Fibroblast of skin of left biceps (primary cell): ENCODE measurements at places on chromosomes 5 and 9.

DNA sequence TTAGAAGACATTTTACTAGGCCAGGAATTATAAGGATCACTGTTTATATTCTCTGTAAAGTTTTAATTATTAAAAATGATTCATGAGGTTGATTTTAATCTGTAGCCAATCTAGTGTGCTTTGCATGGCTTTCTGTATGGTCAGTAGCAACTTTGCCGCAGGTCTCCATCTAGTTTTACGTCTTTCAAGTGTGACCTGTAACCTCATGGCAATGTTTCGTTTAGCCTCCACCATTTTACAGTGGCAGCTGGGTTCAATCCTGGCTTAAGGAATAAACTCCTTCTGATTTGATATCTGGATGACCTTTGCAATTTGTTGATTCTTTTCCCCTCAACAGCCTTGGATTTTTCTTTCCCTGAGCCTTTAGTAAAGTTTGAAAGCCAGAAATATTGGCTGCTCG lies 434.5 kb upstream of the CDH9 start:
- DNase-seq, result no peak

- no peak for DNase-seq
These were observed 765 bp downstream of the MARCHF6 start for GRCh38 chr5:10354048-10354872.

GRCh38 chr9:91077624-91078368 lies 276.2 kb downstream of the SYK start:
- DNase-seq, result no peak

GRCh38 chr5:147547730-147548129 lies 37.9 kb upstream of the DPYSL3 start:
- DNase-seq, result no peak

- DNase-seq, result no peak
These were observed 215.6 kb downstream of the PIK3R1 start for GRCh38 chr5:68431186-68431585.

DNA sequence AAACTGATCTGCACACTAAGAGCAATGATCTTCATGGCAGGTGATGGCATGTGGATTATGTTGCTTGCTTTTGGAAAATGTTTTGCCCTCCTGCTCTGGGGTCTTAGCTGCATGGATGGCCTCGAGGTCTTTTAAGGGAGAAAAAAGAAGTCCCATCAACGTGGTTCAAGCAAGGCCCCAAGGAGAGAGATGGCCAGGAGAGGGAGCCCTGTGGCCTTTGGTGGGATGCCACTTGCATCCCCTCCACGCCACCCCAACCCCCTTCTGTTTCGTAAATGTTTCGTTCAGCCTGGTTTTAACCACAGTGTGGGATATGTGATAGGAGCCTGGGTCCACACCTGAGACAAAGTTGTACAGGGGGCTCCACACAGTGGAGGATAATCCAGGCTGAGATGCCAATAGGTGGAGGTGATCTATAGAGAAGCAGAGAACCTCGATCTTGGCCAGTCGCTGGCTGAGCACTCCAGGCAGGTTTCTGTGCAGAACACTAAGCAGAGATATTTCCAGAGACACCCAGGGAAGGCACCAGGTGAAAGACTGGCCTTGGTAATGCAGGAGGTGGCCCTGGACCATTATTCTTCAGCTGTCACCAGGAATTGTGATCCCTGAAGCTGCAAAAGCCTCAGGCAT lies 25.8 kb upstream of the FRRS1L start:
- no peak for DNase-seq

GRCh38 chr5:91424638-91425436 lies 41.7 kb upstream of the ARRDC3 start:
- DNase-seq, result no peak

DNA sequence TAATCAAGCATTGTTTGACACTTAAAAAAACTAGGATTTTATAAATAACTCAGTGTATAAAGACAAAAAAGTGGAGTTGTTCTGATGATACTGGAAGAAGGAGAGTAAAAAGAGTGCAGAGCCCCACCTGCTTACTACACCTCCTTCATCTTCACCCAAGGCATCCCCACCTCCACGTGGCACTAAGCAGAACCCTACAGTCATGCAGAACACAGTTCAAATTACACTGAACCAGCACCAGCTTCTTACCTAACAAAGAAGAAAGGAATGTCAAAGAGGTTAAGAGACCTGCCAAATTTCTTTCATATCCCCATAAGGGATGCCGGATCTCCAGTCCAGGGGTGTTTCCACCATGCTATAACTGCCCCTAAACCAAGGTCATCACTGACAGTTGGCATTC lies 55.5 kb downstream of the PDE4D start:
- no peak for DNase-seq

DNA sequence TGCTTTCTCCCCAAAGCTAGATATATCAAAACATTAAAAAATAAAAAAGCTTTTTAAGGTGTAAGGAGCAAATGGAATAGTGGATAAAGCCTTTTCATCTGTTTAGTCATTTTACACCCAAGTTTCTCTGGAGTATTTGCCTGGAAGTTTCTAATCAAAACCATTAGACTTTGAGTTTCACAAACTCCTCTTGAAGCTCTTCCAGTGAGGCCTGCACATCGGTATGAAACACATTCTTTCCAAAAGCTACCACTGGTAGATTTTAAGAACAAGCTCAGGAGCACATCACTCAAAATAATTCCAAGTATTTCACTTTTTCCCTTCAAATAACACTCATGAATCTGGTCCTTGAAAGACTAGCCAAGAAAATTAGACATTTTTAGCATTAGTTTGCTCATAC lies 5.7 kb downstream of the TRIM52 start:
- DNase-seq, result no peak

DNA sequence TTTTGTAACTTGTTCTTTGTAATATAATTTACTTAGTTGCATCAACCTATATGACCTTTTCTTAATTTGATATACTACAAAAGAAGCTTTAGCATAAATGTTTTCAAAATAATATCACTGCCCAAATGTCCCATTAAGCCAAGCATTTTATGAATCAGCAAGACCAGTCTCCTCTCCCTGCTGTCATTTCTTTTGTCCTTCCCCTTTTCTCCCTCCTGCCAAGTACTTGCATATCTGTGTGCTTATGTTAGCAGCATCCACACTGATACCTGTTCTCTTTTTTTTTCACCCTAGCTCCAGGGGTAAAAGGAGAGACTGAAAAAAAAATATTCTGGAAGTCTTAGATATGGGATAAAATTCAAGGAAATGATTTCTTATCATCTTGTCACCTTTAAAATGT lies 69.7 kb downstream of the ZSWIM6 start:
- no peak for DNase-seq

DNA sequence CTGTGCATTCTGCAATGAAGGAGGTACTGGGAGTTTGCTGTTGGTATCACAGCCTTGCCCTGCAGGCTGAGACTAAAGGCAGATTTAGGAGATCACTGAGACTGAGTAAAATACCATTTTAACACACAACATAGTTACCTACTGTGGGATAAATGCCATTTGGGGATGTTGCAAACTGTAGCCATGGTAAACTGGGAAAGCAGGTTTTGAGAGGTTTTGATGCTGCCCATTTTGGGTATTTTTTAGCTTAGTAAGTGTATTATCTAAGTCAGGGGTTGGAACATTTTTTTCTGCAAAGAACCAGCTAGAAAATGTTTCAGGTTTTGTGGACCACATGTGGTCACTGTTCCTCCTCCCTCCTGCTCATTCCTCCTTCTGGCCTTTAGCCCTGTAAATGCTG lies 108.9 kb downstream of the EHMT1 start:
- DNase-seq, result no peak

- no peak for DNase-seq
These were observed 7.0 kb downstream of the DIPK1B start for GRCh38 chr9:136719195-136719880.

- DNase-seq, result no peak
These were observed 773.4 kb downstream of the BRINP1 start for GRCh38 chr9:118595719-118596305.

GRCh38 chr5:9681706-9682105 lies 51.6 kb upstream of the TAS2R1 start:
- no peak for DNase-seq

- no peak for DNase-seq
These were observed 12.9 kb upstream of the EEIG1 start for GRCh38 chr9:127993721-127994120.

DNA sequence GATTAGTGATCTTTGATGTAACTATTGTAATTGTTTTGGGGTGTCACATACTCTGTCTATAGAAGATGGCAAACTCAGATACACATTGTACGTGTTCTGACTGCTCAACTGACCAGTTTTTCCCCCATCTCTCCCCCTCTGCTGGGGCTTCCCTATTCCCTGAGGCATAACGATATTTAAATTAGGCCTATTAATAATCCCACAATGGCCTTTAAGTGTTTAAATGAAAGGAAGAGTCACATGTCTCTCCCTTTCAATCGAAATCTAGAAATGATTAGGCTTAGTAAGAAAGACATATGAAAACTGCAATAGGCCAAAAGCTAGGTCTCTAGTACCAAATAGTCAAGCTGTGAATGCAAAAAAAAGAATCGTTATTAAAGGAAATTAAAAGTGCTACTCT lies 265.6 kb downstream of the TMEM232 start:
- DNase-seq, result no peak

DNA sequence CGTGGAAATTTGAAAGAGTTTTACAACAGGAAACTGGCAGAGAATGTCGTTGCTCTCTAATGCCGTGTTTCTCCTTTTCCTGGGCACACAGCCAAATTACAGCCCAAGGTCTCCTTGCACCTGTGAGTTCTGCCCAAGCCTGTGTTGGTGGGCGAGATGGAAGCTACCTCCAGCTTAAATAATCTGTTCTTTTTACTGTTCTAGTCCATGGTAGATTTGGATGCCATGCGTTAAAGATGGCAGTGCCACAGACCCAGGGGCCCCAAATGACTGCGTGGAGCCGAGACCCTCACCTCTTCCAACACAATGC lies 92.6 kb upstream of the IRX4 start:
- no peak for DNase-seq

- no peak for DNase-seq
These were observed 105.3 kb downstream of the THBS4 start for GRCh38 chr5:80140496-80140895.

GRCh38 chr9:84838879-84839278 lies 169.3 kb downstream of the NTRK2 start:
- no peak for DNase-seq

- no peak for DNase-seq
These were observed 12.8 kb downstream of the COL23A1 start for GRCh38 chr5:178577376-178577839.

GRCh38 chr5:125064621-125065438 lies 318.4 kb upstream of the ZNF608 start:
- no peak for DNase-seq
